NCI-H526 (cell line): ENCODE measurements at places on chromosomes 2 and 18.
A peak's percentile ranks its signal among the peaks of the same experiment; 100 is the strongest.

DNA sequence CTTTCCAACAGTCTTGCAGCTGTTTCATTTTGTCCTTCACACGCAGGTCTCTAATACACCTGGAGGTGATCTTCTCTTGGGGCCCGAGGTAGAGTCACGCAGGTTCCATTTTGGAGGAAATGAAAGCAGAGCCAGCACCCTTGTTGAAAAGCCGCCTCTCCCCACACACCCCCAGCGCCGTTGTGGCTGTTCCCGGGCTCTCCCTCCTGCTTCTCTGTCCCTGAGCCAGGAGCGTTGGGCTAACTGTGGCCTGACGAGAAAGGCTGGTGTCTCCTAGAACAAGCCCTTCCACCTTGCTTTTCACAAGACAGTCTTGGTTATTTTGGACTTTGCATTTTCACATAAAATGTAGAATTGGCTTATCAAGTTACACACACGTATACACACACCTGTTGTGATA, 16.3 kb downstream of the SNED1 start:
- no peak for DNase-seq

DNA sequence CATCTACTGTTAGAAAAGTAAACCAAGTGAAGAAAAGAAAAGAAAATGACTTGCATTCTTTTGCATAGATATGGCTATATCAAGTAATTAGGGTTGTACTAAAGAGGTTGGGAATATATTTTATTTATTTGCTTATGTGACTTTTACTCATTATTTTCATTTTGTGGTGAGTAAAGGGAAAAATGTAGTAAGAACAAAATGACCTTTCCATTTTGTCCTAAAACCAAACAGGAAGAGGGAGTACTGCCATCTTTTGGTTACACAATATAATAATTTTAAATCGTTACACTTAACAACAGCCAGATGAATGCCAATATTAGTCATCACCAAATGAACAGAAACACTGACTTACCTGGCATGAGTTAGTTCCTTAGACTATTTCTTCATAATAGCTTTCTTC, 47.3 kb upstream of the NDUFV2 start:
- no peak for DNase-seq

- no peak for DNase-seq
Measured at GRCh38 chr18:10499230-10499629, 26.6 kb upstream of the NAPG start.

DNA sequence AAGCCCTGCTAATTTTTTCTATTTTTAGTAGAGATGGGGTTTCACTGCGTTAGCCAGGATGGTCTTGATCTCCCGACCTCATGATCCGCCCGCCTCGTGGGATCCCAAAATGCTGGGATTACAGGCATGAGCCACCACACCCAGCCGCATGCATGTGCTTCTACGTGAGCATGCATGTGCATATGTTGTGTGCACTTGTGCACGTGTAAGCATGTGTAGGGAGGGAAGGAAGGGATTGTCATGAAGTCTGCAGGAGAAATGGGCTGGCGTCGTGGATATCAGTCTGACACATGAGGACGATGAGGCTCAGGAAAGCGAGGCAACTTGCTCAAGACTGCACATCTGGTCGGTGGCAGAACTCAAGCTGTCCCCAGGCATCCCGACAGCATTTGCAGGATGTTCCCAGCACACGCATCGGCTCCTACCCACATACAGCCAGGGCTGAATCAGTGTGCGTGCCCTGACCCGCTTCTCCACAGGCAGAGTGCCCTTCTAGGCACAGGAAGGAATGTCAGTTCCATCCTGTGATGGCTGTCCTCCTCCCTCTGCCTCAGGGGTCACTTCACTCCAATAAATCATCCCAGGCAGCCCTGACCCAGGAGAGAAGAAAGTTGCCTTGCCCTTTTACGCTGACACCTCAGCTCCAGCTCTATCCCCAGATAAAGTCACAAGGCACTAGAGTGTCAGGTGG, 49.9 kb upstream of the SLC14A2 start:
- no peak for DNase-seq

DNA sequence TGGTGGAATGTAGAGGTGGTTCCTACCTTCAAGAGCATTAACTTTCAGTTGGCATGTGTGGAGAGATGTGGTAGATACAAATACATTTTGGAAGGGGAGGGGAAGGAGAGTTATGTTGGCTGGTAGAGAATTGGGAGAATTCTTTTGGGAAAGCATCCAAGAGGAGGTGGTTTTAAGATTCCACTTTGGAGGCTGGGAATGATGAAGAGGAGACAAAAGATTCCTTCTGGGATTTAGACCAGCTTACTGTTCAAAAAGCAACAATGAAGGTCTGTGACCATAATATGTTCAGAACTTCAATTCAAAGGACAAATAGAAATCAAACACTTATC, 120.8 kb upstream of the FOSL2 start:
- DNase-seq, result no peak

- DNase-seq, result peak; percentile 44
Measured at GRCh38 chr2:155190342-155190741, 491.8 kb downstream of the KCNJ3 start.

DNA sequence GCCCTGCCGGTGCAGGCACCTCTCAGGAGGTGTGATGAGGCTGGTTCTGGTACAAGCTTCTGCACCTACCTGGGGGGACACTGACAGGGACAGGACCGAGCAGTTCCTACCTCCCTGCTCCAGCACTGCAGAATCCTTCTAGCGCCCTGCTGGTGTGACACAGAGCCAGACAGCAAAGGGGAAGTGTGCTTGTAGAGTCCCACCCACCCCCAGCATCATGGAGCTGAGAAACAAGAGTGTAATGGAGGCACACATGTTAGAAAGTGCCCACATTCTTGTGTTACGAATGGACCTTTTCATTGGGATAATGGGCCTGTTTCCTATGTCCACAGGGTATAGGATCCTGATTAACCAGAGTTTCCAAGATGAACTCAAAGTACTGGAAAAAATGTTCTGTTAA, 38.3 kb downstream of the OXER1 start:
- DNase-seq, result no peak

- no peak for DNase-seq
Measured at GRCh38 chr18:31957728-31958127, 14.8 kb upstream of the TRAPPC8 start.

- DNase-seq, result no peak
Measured at GRCh38 chr2:24517247-24517646, 26.2 kb downstream of the NCOA1 start.

- no peak for DNase-seq
Measured at GRCh38 chr18:75809926-75810255, 382.4 kb upstream of the SMIM21 start.

DNA sequence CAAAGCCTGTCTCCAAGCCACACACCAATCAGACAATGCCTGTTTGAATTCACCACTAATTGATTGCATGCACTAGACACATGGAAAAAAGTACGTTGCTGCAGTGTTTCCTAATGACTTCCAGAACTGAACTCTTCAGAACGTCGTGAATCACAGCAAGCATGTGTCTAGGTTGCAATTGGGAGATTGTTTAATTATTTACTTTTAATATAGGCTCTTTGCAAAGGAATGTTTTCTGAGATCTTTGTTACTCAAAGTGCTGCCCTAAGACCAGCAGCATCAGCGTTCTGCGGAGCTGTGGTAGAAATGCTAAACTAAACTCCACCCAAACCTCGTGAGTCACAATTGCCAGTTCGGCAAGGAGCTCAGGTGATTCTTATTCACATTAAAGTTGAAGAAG, 52.7 kb upstream of the CCDC68 start:
- DNase-seq, result no peak

- peak; percentile 78 for DNase-seq
Measured at GRCh38 chr2:174334781-174335251, at the start of gene SP9. SP9 (plus strand) TSS chr2:174334954; CDS start chr2:174335093, 139 bp downstream.

DNA sequence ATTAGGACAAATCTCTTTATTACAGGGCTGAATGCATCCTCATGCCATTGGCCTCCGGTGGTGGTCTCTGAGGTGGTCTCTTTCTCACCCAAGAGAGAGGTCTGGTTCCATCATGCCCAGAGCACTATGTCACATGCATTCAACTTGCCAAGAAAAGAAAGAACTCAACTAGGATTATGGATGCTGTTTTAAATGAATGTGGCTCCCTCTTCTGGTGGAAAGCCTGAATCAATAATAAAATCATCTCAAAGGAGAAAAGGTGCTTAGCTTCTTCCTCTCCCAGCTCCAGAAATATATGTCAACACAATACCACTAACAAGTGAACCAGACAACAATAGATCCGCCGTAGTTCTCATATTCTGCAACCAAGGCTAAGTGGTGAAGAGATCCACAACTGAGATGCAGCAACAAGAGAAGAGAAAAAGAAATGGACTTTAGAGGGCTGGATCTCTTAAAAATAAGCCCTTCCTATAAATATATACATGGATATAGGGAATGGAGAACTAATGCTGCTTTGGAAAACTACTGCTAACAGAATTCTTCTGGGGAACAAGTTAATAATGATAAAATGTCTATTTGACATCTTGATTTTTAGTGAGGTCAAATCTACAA, 396.8 kb downstream of the NCKAP5 start:
- DNase-seq, result peak; percentile 83

DNA sequence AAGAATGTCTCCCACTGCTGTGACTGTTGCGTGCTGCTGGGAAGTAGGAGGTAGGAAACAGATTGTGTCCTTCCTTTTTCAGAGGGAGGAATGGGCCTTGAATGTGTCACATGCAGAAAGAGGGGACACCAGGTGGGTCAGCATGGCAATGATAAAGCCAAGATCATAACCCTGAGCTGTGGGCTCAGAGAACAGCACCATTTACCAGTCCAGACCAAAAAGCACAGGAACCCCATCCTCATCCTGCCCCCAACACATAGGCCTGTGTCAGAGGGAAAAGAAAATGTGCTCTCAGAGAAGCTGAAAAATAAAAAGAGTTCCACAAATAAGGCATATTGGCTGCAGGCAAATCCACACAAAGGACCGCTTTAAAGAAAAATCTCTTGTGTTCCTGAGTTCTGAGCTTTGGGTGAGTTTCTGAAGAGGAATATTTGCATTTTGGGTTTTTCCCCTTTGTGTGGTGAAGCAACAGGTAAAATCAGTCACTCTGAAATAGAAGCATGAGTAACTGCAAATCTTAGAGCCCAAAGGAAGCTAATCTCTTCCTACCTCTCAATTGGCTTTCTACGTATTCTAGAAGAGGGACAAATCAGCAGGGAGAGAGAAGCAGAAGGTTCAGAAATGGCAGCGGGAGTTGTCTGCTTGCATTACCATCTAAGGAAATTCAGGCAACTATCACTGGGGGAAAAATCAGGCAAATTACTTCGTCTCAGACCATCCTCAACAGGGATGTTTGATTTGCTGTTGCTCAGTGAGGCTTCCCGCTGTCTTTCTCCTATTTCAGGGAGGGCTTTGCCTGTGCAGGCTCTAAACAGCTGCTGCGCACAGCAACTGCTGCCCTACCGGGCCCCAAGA, 106.8 kb downstream of the BCL11A start:
- no peak for DNase-seq

- peak; percentile 27 for DNase-seq
Measured at GRCh38 chr2:16958266-16958665, 292.6 kb upstream of the CYRIA start.

GRCh38 chr2:174729797-174730697, 34.2 kb downstream of the CHRNA1 start:
- peak; percentile 71 for DNase-seq

- DNase-seq, result no peak
Measured at GRCh38 chr2:176844461-176844860, 368.1 kb upstream of the HNRNPA3 start.

- DNase-seq, result no peak
Measured at GRCh38 chr18:3012136-3013023, 564 bp downstream of the LPIN2 start.

DNA sequence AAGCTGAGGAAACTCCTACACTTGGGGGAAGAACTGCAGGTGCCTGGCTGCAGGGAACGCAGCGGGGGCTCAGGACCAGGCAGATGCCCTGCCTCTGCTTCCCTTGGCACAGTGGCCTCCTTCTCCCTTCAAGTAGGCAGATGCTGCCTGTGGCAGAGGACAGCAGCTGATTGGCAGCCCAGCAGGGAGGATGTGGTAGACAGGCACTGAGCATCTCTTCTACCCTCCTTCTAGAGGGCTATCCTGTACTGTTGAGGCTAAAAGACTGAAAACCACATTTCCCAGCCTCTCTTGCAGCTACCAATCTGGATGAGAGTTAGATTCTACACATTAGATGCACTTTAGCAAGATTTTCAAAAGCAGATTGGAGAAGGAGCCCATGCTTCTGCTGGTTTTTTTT, 105.7 kb downstream of the MSH2 start:
- no peak for DNase-seq

- no peak for DNase-seq
Measured at GRCh38 chr2:113734185-113734584, 22.3 kb downstream of the SLC35F5 start.

GRCh38 chr2:177010861-177011260, 201.7 kb upstream of the HNRNPA3 start:
- DNase-seq, result no peak

GRCh38 chr2:3672861-3673678, 15.1 kb downstream of the ALLC start:
- DNase-seq, result no peak

DNA sequence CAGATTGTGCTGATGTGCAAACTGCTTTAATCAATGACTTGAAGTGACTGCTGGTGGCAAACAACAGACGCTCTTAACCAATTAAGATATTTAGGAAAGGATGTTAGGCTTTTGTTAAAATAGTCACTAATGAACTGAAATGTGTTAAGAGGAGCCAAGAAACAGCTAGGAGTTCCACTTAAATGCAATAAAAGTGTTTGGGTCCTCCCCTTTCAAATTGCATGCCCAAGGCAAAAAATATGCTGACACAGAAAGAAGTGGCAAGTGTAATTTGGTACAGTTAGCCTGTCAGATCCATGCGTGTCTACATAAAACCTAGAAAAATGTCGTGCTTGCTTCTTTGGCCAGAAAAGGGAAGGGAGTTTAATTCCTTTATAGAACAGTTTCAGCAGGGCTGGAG, 61.9 kb downstream of the XRCC5 start:
- no peak for DNase-seq

GRCh38 chr2:126645211-126645618, 10.7 kb upstream of the GYPC start:
- no peak for DNase-seq

DNA sequence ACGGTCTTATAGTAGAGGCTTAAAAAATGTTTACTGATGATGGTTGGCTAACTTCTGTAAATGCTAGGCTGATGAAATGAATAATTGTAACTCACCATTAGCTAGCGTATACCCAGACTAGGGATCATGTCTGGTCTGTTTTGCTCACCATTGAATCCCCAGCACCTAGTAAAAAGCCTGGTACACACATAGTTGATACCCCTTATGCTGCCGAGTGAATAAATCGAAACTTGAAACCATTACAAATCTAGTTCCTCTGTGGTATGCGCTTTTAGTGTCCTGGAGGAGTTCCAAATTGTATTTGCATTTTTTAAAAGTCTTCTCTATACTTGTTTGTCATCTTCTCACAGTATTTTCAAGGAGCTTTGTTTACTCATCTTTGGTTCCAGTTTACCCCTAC, 1.3 kb downstream of the TAF1B start:
- DNase-seq, result no peak

DNA sequence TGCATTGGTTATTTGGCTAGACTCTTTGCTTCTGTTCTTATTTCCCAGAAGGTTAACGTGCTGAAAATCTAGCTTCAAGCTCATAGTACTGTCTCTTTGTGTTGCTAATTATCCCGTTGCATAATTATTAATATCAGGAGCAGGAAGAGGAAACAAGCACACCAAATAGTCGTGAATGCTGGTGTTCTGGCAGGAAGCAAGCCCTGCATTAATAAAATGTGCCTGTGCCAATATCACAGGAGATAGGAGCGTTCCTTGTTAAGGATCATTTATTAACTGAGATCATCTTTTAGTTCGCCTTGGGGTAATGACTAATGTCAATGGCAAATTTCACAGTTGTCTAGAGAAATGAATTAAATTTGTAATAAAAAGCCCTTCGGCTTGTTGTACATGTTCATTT, 893.0 kb upstream of the POU3F3 start:
- no peak for DNase-seq
